Stimulated activated CD4-positive, alpha-beta T cell treated with anti-CD3 and anti-CD28 coated beads, Interleukin-1b, Interleukin-23, amount 100 ng/mL, for 1 hour (primary cell): ENCODE measurements at places on chromosomes 11 and 22.

GRCh38 chr11:74956397-74957015 is 7.4 kb downstream of the SPCS2 start:
- no peak for DNase-seq

DNA sequence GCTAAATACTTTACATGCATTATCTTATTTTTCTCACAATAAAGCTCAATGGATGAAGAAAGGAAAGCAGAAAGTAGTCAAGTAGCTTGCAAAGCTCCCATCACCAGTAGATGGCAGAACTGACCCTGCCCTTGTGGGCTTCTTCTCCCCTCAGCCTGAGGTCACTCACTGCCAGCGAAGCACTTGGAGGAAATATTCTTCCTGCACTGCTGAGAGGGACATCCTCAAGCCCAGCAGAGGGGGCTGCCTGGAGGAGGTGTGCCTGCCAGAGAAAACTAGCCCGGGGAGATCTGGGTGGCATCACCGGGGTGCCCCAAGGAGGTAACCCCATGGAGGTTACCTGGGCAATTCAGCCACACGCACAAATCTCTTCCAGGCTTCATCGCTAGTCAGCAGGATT is 6.6 kb downstream of the APOL4 start:
- DNase-seq = no peak

DNA sequence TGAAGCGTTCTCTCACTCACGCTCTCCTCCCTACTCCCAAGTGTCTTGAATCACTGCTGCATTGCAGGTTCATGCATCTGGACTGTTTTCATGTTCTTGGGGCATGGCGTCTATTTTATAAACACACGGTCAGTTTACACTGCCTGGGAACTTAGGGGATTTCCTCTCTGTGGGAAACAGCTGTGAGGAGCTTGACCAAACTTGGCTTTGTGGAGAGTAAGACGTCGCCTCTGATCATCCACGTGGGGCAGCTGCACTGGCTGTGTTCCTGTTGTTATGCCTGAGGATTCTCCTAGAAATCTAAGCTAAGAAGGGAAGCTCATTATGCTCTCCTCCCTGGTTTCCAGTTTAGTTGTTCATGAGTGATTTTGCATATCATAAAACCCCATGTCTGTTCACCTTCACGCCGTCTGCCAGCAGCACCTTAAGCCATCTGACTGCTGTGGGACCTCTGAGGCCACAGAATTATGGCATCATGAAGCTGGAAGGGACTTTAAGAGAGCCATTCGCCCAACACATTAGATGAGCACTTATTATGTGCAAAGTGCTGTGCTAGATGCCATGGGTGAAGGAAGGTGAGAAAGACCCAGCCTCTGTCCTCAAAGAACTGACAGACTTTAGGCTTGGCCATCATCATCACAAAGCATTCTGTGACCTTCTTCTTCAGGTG is 38.8 kb upstream of the POU2AF1 start:
- DNase-seq = no peak

DNA sequence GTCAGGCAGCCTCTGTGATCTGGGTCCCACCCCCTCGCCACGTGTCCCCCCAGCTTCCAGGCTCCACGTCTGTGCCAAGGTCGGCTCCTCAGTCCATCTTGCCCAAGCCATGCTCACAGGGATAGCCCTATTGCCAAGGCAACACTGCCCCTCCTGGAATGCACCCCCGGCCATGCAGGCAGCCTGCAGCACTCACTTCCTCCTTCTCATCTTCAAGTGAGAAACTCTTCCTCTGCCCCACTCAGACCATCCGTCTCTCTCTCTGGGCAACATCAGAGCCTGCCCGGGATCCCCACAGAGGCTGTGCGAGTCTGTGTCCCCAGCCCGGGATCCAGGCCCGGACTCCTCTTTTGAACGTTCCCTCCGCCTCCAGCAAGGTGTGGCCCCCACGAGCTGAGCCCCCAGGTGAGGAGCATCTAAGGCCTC is 852.3 kb downstream of the BRD1 start:
- DNase-seq = no peak

DNA sequence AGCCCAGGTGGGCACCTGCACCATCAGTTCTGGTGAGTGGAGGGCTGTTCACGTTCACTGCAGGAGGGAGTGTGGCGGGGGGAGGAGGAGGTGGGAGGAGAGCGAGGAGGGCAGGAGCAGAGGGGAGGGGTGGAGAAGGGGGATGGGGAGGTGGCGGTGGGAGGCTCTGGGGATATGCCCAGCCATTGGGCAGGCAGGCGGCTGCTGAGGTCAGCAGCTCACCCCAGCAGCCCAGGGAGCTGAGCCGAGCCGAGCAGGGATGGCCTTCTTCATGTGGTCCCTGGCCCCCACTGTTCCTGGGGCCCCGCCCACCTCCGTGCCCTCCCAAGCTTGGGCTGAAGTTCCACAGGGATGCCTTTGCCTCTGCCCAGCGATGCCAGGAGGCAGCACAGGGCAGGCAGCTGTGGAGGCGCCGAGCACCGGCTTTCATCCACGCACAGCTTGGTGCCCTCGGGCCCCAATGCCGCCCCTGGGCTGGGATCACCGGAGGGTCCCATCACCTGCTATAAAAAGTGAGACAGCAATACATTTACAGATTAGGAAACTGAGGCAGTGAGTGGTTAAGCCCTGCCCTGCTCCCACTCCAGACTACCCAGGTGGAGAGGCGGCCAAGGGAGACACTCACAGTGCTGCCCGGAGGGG is 21.6 kb downstream of the RTN4R start:
- no peak for DNase-seq

DNA sequence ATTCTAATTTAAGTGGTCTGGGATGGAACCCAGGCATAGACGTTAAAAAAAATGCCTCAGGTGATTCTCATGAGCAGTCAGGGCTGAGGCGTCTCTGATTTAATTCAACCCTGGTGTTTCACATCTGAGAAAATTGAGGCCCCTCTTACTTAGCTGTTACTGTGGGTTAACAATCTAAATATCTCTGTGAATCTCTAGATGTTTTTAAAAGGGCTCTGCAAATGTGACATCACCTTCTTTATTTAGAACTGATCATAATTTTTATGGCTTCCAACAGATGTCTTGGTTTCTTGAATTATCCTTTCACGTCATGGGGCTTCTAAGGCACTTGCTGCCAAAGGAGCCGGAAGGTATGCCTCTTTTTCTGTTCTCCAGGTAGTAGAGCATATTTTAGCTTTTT is 76.1 kb upstream of the LIN7C start:
- DNase-seq = no peak

- no peak for DNase-seq
Measured at GRCh38 chr11:42315846-42316245, 856.4 kb upstream of the LRRC4C start.

DNA sequence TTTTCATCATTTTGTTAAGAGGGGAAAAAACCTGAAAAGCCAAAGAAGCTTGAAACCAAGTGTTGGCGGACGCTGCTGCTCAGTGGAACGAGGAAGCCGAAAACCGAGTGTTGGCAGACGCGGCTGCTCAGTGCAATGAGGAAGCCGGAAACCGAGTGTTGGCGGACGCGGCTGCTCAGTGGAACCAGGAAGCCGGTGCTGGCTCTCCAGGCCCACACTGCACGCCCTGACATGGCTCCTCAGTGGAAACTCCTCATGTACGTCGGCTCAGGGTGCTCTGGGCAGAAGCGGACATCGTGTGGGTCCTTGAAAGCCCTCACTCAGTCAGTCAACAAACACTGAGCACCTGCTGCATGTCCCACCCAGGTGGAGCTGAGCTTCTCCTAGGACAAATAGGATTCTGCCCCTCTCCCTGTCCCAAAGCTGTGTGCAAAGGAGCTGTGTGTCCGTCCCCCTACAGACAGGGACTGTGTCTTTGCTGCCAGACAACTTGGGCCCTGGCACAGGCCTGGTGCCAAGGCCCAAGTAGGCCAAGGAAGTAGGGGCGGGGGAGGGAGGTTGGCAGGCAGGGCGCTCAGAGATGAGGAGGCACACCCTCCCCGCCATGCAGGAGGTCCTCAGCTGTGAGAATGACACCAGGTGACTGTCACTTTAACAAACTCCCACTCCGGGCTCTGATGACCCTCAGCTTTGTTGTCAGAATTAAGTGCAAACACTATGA is 37.3 kb downstream of the PHF21B start:
- no peak for DNase-seq

DNA sequence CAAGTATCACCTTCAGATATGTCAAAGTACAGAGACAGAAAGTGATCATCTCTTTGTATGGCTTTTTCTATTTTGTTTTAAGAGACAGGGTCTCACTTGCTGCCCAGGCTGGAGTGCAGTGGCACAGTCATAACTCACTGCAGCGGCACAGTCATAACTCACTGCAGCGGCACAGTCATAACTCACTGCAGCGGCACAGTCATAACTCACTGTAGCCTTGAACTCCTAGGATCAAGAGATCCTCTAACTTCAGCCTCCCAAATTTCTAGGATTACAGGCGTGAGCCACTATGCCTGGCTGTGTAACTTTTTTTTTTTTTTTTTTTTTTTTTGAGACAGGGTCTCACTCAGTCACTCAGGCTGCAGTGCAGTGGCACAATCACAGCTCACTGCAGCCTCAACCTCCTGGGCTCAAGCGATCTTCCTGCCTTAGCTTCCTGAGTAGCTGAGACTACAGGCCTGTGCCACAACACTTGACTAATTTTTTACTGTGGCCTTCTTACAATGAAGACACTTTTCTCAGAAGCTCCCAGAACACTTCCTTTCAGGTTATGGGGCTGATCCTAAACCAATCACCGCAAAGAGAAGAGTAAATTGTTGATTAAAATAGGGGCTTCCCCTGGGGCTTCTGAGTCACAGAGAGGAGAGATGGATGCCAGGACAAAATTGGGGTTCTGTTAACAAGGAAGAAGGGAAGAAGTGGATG is 9.0 kb upstream of the HIKESHI start:
- DNase-seq = no peak

DNA sequence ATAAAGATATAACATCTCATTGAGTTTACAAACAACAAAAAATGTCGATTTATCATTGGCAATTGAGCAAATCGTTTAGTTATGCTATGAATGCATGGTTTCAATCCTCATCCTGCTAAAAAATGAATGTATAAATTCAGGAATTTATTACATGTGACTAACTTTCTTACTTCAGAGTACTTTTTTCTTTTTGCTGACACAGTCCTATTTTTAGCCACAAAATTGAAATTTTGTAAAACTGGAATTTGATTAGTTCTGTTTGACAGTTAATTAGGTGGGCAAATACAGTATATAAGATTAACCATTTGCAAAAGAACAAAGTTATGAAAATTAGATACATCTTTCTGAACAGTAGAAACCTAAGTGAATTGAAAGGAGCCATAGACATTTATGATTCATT is 925.0 kb upstream of the CHORDC1 start:
- DNase-seq = no peak

DNA sequence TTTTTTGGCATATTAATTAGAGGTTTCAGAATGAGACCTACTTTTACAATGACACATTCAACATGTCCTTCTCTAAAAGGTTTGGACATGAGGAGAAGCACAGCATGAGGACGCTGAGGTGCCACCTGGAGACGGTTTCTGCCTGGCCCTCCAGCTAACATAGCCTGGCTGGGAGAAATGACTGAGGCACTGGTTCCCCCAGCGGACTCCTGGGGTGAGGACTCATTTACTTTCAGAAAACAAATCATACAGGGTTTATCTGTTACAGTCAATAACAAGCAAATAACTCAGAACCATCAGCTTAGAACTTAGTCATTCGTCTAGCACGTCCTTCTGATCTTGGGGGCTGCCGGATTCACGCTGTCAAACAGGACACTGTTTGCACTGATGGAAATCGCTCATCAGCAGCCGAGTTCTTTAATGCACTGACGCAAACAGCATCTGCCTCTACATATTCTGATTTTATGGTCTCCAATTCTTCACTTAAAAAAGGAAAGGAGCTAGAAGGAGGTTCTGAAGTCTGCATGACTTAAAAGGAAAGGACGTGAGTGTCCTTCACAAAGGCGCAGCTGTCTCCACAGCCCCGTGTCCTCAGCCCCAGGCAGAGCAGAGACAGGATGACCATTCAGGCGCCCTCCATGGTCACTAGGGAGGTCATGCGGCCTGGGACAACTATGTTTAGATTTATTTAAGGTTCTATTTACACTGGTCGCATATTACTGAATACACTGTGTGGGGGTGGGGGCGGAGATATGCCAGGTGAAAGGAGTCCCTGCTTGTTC is 44.2 kb downstream of the CERK start:
- no peak for DNase-seq

GRCh38 chr22:29520851-29521250 is 32.7 kb downstream of the THOC5 start:
- no peak for DNase-seq

GRCh38 chr11:83127310-83127637 is 29.7 kb upstream of the PCF11 start:
- DNase-seq = no peak

GRCh38 chr22:48855593-48856307 is 971.9 kb downstream of the BRD1 start:
- no peak for DNase-seq

DNA sequence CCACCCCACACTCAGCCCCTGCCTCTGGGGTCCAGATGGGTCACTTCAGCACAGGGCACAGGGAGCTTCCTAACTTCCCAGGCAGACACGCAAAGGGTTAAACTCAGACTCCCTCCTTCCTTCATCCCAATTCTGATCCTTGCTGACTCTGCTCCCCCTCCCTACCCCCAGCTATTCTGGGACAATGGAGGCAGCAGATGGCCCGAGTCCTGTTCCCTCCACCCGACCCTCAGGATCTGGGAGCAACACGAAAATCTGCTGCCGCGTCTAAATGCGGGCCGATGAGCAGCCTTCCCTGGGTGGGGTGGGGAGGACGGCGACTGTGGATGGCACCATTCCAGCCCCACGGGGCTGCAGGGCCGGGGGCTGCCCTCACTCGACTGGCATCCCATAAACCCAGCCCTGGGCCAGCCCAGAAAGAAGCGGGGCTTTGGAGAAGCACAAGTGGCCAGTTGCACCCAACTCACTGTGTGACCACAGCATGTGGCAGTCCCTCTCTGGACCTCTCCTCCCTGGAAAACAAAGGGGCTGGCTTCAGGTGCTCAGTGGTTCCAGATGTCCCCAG is 18.7 kb downstream of the MFNG start:
- no peak for DNase-seq

- DNase-seq = no peak
Measured at GRCh38 chr11:27012234-27012921, 18.5 kb downstream of the FIBIN start.

GRCh38 chr11:134120143-134120850 is 51.4 kb downstream of the JAM3 start:
- no peak for DNase-seq

DNA sequence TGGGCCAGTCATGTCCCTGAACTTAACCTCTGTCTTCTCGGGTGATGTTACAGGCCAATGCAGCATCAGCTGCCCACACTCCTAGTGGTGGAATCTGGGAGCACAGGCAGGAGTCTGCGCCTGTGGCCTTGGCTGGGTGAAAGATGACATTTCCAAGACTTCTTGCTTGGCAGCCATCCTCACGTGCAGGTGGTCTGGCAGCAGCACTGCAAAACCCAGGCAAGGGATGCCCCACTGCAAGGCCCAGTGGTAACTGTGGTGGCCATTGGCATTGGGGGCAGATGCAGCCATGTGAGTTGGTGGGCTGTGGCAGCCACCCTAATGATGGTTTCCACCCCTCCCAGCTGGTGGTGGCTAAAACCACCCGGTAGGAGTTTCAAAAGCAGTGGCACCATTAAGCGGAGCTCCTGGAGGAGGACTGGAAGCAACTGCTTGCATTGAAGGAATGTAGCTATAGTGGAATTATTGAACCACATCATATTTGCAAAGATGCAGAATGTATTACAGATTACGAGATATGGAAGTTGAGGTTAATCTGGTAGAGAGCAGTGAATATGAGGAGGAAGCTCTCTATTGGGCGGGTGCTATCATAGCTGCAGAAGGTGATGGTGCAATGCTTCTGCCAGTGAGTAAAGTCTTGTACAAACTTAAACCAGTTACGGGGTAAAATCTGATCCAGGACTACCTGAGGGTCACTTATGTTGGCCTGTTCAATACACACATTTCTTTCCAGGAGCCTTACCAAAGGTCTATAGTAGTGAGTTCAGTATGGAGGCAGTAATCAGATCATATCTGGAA is 120.7 kb upstream of the TOP3B start:
- DNase-seq = no peak
